ENCODE measurements at places on chromosomes 2 and 18.

DNA sequence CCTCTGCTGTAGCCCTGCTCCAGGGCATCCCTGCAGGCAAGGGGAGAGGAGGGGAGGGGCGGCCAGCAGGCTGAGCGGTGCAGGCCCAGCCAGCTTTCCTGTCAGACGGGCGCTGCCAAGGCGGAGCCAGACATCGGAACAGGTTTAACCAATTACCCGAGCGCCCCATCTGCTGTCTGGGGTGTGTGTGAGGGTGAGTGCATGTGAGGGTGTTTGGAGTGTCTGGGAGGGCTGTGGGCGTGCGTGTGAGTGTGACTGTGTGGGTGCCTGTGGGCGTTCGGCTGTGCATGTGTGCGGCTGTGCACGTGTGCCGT, 20.0 kb downstream of the EMX1 start:
- DNase-seq, result no peak

DNA sequence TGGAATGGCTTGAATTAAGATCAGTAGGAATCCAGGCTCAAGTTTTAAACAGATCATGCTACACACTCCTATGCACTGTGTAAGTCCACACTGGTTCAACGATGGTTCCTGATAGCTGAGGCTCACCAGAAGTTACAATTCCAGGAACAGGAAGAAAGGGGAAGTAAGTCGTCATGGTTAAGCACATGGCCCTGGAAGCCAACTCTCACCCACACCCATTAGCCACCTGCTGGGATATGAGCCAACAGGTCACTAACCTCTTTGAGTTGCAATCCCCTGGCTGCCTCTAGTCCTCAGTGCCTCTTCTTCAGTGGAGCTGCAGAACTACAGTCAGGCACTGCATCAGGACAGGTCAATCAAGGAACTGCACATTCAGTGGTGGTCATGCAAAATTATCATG, 133.5 kb downstream of the TMEM182 start:
- DNase-seq, result no peak

DNA sequence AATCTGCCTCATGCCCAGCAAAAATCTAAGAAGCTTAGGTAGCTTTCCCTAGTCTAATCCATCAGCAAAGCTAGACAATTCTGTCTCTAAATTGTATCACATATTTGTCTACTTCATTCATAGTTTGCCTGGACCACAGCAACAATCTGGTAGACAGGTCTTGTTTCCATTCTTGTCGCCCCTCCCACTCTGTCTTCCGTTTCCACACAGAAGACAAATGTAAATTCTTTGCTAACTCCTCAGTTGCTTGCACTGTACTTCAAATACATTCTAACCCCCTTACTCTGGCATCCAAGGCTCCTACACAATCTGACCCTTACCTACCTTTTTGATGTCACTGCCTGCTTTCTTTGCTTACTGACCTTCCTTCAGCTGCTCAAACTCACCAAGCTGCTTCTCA, 40.1 kb downstream of the THUMPD2 start:
- no peak for DNase-seq

- no peak for DNase-seq
Observed at GRCh38 chr18:9898792-9899549, 13.2 kb downstream of the TXNDC2 start.

DNA sequence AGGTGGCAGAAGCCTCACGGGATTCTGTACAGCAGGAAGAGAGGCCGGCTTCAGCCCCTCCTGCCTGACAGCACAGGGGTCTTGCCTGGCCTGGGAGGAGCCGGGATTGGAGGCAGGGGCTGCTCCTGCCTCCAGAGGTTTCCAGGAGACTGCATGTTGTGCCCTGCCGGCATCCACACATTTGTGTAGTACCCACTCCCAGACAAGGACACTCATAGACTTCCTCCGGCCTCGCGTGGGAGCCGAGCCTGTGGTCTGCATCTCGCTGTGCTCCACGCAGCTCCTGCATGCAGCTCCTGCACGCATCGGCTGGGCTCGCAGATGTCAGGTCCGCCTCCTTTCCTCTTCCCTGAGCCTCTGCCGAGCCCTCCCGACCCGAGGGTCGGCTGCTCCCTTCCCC, 34.7 kb downstream of the TPO start:
- no peak for DNase-seq

DNA sequence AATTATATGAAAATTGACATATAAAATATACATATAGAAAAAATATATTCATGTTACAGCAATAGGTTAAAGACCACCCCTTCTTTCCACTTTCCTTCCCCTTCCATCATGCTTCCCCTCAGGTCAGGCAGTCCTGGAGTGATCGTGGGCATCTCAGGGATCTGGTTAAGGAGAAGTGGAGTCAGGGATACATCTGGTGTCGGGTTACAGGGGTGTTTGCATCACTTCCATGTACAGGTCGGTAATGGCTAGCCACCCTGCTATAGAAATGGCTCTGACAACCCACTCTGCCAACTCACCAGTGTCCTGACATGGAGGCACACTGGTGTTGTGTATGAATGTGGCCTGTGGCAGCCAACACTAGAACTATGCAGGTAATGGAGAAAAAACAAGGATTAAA, 36.3 kb upstream of the LGALSL start:
- no peak for DNase-seq

- no peak for DNase-seq
Observed at GRCh38 chr2:155301221-155301620, 602.7 kb downstream of the KCNJ3 start.

GRCh38 chr2:22035361-22035830, 911.6 kb downstream of the TDRD15 start:
- no peak for DNase-seq

- DNase-seq, result no peak
Observed at GRCh38 chr2:210557721-210558120, 1.3 kb downstream of the CPS1 start.

DNA sequence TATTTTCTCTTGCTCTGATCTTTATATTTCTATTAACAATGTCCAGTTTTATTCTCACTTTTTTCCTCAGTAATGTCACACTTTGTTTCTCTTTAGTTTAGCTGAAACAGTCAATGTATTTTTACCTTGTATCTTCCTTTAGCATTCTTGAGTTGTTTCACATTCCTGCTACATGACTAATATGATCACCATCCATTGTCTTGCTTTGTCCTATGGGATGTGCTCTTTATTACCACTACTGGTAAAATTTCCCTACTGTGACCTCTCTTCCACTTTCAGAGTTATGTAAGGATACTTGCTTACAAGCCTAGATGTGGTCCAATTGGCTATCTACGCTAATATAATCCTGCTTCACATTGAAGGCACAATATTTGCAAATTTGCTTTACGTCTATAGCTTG, 457.9 kb downstream of the PIK3C3 start:
- no peak for DNase-seq

DNA sequence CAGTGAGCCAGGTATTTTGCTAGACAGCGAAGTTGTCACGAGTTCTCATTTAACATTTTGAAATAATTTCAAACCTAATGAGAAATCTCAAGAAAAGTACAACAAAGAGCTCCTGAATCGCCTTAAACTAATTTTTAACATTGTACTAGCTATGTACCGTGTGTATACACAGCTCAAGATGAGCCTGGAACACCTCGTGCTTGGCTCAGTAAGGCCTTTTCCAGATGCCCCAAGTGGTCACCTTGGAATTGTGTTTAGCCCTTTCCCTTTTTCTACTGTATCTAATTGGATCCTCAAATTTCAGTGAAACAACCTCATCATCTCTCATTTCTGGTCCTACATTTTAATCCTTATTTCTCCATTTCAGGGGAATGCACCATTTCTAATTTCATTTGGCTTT, 7.2 kb downstream of the PTPN4 start:
- no peak for DNase-seq

GRCh38 chr18:2459886-2460285, 111.4 kb downstream of the METTL4 start:
- DNase-seq, result no peak

- DNase-seq, result no peak
Observed at GRCh38 chr2:72182547-72182946, 34.9 kb upstream of the CYP26B1 start.

GRCh38 chr2:225100856-225101294, 58.6 kb upstream of the DOCK10 start:
- no peak for DNase-seq

DNA sequence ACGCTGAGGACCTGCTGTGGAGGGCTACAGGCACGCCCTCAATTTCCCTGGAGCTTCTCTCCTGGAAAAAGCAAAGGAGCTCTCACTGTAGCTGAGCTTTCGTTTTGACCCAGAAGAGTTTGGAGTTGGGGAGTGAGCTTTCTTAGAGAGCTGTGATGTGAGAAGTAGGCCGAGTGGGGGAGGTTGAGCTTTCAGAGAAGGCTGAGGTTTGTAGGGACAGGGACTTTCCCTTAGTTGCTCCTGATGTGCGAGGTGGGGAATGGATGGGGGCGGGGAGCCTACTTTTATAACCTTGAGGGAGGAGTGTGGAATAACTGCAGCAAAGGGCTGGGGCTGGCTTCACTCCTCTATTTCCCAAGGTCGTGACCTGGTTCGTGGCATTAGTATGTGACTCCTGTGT, 47.1 kb downstream of the ZNF532 start:
- DNase-seq, result no peak

DNA sequence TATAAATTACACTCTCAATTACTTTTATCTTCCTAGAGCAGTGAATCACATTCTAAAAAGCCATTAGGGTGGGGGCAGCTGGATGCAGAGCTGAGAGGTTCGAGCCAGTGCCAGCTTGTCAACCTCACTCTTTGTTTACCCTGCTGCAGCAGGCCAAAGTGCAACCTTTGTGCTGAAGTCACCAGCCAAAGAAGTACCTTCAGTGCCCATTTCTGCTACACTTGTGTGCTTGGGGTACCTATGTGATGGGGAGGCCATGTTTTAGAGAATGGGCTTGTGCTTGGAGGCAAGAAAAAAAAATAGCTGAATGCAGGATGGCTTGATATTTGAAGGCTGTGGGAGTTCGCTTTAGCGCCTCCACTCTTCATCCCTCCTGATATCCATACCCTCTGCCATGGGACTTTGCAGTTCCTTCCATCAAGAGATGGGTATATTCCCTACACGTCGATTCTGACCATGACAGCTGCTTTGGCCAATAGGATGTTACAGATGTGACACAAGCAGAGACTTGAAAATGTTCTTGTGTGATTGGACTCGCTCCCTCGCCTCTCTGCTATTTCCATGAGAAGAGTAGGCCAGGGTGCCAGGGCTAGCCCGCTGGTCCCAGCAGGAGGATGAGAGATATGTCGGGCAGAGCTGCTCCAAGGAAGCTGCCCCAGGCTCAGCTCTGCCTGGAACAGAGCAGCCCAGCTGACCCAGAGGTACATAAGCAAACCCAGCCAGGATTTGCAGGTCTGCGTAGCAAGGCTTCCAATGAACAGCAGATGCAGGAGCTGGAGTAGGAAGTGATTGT, 12.7 kb upstream of the FZD5 start:
- no peak for DNase-seq
